ENCODE measurements at places on chromosomes 5 and 9.

GRCh38 chr9:133637451-133638055, 1.4 kb downstream of the DBH start:
- DNase-seq = no peak

GRCh38 chr5:180128671-180129261, 57.2 kb upstream of the RNF130 start:
- peak; percentile 75 for DNase-seq

GRCh38 chr9:135903358-135903656, 4.0 kb downstream of the CAMSAP1 start:
- no peak for DNase-seq

GRCh38 chr9:87521834-87522233, 24.2 kb downstream of the DAPK1 start:
- no peak for DNase-seq

DNA sequence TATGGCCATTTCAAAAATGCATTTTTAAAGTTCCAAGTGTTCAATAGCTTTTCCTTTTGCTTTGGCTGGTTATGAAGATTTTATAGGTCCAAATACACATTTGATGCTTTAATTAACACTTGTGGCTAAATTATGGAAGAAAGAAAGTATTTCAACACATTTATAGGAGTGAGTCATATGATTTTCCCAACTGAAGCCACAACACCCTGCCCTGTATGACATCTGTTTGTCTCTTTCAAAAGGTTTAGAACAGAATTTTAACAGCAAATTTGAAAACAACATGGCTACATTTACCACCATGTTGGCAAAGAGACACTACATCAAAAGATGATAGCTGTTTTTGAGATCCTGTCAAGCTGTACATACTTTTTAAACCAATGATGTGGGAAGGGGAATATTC, 99.4 kb downstream of the TMEM174 start:
- no peak for DNase-seq

- DNase-seq = peak; percentile 20
Observed at GRCh38 chr9:111037708-111038330, 451 bp downstream of the LPAR1 start.

GRCh38 chr5:127353327-127353726, 62.7 kb downstream of the MEGF10 start:
- DNase-seq = no peak

GRCh38 chr5:168788107-168788506, 208.9 kb upstream of the PANK3 start:
- DNase-seq = no peak

- no peak for DNase-seq
Observed at GRCh38 chr9:113879911-113880310, 3.8 kb downstream of the ZNF618 start.

- DNase-seq = no peak
Observed at GRCh38 chr5:168137265-168137664, 154.2 kb upstream of the WWC1 start.
